ENCODE measurements at places on chromosomes 6 and 20. TPM values are rescaled to one million over a fixed set of nuclear protein-coding genes. Genes with fewer than 3 reads are reported as not detected.

The PRIM2 gene
- total RNA-seq = 21.7 TPM

The QKI gene
- 184 TPM for total RNA-seq

The GSTA2 gene
- total RNA-seq = not detected

The TNFRSF21 gene
- 34.2 TPM for total RNA-seq

The BMP7 gene
- not detected for total RNA-seq

The FOXF2 gene
- not detected for total RNA-seq

The MOG gene
- not detected for total RNA-seq

The SYCP2 gene
- 0.30 TPM for total RNA-seq

The BPIFB2 gene
- not detected for total RNA-seq

The HSPA12B gene
- 50.2 TPM for total RNA-seq

The FIG4 gene
- total RNA-seq = 14.9 TPM

The SUMO4 gene
- not detected for total RNA-seq

The SIGLEC1 gene
- not detected for total RNA-seq

The PHF3 gene
- total RNA-seq = 17.1 TPM

The RIPOR3 gene
- not detected for total RNA-seq

The RUNX2 gene
- not detected for total RNA-seq

The L3MBTL3 gene
- total RNA-seq = 12.6 TPM

The SIRPD gene
- not detected for total RNA-seq

The EIF6 gene
- total RNA-seq = 206 TPM

The C6orf89 gene
- 31.7 TPM for total RNA-seq

The GABRR1 gene
- total RNA-seq = not detected

The GNMT gene
- total RNA-seq = not detected

The OR2B6 gene
- not detected for total RNA-seq

The GUCA1A gene
- not detected for total RNA-seq

The TP53TG5 gene
- not detected for total RNA-seq

The TFAP2C gene
- not detected for total RNA-seq

The CHD6 gene
- 11.1 TPM for total RNA-seq

The OPRM1 gene
- not detected for total RNA-seq

The SLC16A10 gene
- total RNA-seq = not detected

The DSTN gene
- 268 TPM for total RNA-seq

The DIDO1 gene
- total RNA-seq = 31.6 TPM

The SLC22A16 gene
- total RNA-seq = not detected

The FRK gene
- under 0.01 TPM for total RNA-seq

The OR12D3 gene
- total RNA-seq = not detected

The GMPR gene
- 33.0 TPM for total RNA-seq

The PROCR gene
- total RNA-seq = 206 TPM

The BPIFB1 gene
- total RNA-seq = not detected

The PDYN gene
- total RNA-seq = not detected

The RARS2 gene
- total RNA-seq = 23.6 TPM

The ID4 gene
- 0.20 TPM for total RNA-seq

The RBPJL gene
- not detected for total RNA-seq

The ECT2L gene
- not detected for total RNA-seq

The CSNK2B gene
- 279 TPM for total RNA-seq

The HLA-DOB gene
- 0.10 TPM for total RNA-seq

The BHLHE23 gene
- not detected for total RNA-seq

The HRH3 gene
- not detected for total RNA-seq

The SLC4A11 gene
- 3.1 TPM for total RNA-seq

The EDN3 gene
- not detected for total RNA-seq

The TRIM10 gene
- not detected for total RNA-seq

The RNF182 gene
- total RNA-seq = 4.2 TPM

The STX16 gene
- total RNA-seq = 14.4 TPM

The TRIM31 gene
- total RNA-seq = not detected

The CLDN20 gene
- not detected for total RNA-seq

The TTK gene
- total RNA-seq = 39.8 TPM

The HMGN3 gene
- 61.1 TPM for total RNA-seq

The EYS gene
- total RNA-seq = not detected

The MCCD1 gene
- not detected for total RNA-seq
